ENCODE measurements at places on chromosomes 4 and X.

DNA sequence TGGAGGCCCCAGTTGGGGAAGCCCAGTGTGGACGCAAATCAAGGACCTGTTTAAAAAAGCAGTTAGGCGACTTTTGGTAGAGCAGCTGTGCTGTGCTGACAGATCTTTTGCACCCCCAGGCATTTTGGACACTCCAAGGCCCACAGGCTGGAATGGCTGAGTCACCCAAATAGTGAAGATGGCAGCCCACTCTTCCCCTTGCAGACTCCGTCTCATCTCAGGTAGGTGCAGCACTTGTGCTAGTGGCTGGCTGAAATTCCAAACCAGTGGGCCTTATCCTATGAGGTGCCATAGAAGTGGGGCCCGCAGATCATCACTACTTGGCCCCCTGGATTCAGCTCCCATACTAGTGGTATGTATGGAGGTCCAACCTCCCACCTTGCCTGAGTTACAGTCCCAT is 42.8 kb downstream of the CPXCR1 start:
- no peak for DNase-seq

DNA sequence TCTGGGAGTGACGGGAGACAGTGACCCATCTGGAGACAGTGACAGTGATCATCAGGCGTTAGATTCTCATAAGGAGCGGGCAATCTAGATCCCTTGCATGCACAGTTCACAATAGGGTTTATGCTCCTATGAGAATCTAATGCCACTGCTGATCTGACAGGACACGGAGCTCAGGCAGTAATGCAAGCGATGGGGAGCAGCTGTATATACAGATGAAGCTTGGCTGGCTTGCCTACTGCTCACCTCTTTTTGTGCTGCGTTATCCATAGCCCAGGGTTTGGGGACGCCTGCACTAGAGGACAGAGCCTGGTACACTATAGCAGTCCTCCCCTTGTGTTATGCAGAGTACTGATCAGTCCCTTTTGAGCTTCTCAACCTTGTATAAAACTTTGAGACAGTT is 23.5 kb downstream of the NFKB1 start:
- DNase-seq: no peak

GRCh38 chrX:768596-768995 is 138.0 kb downstream of the SHOX start:
- DNase-seq: no peak

DNA sequence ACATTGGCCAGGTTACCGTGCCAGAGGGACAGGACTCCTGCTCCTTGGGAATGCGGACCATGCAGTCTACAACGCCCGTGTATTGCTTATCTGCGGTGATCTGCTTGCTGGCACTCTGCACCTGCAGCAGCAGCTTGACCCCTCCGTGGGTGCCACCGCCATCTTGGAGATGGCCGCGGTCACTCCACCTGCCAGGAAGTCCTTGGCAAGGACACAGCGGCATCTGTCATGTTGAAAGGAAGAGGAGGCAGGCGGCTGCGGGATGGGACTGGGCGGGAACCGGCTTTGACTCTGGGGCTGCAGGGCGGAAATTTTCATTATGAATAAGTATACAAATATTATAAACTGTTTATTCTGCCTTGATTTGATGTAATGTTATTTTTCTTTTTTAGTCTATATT is 63.4 kb downstream of the F11 start:
- no peak for DNase-seq

- no peak for DNase-seq
Measured at GRCh38 chrX:77444075-77444474, 3.1 kb upstream of the FGF16 start.

DNA sequence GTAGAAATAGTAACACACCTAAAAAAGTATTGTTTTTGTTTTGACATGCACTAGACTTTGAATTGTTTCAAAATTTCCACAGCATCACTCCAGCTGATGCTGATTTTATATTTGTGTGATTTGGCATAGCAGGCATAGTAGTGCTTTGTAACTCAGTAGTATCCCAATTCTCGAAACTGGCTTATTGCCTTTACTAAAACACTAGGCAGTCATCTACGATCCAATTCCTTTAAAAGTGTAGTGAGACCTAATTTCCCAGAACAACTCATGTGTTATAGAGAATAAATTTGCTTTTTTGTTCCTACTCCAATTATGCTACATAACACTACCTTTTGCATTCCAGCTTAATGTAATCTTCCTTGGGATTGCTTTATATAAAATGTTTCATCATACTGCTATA is 797.7 kb downstream of the ADGRL3 start:
- no peak for DNase-seq

GRCh38 chr4:39719804-39720580 is 22.1 kb downstream of the UBE2K start:
- DNase-seq: no peak

- DNase-seq: no peak
Measured at GRCh38 chrX:35700121-35700520, 98.0 kb upstream of the MAGEB16 start.

DNA sequence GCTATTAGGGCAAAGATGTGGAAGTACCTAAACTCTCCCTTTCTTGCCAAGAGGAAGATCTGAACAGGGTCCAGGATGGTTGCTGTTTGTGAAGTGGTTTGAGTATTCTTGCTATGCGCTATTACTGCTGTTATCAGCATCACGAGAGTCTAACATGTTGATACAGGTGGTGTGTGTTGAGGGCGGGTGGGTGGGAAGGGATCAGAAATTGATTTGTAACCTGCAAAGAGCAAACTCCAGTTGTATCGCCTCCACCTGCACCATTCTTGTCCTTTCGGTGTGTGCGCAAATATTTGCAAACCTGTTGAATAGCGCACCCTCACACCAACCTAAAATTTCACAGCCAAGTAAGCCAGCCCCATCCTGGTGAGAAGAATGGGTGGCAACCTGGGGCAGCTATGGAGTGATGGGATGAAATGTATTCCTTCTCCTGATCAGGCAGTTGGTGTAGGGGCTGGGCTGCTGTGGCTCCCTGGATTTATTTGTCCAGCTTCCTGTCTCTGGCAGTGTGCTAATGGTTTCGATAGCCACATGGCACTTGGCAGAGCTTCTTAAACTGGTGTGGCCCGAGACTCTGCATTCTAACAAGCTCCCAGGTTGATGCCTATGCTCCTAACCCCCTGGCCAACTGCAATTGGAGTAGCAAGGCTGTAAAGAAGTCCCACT is 102.6 kb upstream of the SCML1 start:
- DNase-seq: no peak

- DNase-seq: no peak
Measured at GRCh38 chrX:122813876-122814275, 370.2 kb upstream of the GRIA3 start.

GRCh38 chr4:107862658-107863057 is 37.9 kb downstream of the SGMS2 start:
- DNase-seq: no peak

DNA sequence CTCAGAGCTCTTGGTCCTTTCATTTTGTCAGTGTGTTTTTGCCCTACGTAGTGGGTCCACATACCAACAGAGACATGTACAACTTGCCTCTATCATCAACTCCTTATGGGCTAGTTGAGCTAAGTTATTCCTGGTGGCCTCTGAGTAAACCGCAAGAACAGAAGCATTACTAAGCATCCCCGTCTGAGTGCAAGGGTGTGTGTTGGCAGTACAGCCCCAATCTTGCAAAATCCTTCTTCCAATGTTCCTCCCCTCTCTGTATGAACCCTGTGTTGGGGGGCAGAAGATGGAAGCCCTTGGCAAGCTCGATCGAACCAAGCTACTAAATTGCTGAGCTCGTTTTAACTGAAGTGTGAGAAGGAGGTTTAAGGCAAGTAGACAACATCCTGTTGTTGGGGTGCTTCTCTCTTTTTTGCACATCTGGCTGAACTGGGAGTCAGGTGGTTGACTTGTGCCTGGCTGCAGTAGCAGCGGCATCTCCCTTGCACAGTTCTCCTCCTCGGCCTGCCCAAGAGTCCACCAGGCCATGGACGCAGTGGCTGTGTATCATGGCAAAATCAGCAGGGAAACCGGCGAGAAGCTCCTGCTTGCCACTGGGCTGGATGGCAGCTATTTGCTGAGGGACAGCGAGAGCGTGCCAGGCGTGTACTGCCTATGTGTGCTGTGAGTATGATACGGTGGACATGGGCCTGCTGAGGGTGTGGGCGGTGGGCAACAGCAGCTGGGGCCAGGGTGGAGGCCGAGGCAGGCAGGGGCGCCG is at the start of gene SH2D1A:
Gene SH2D1A (plus strand): TSS at position 447 of the 760 bp plus-strand sequence. CDS start 80 bp downstream, at position 527.
- no peak for DNase-seq

- no peak for DNase-seq
Measured at GRCh38 chr4:113893546-113893945, 85.9 kb downstream of the ARSJ start.

GRCh38 chr4:53928825-53929224 is 135.6 kb downstream of the CHIC2 start:
- DNase-seq: no peak

DNA sequence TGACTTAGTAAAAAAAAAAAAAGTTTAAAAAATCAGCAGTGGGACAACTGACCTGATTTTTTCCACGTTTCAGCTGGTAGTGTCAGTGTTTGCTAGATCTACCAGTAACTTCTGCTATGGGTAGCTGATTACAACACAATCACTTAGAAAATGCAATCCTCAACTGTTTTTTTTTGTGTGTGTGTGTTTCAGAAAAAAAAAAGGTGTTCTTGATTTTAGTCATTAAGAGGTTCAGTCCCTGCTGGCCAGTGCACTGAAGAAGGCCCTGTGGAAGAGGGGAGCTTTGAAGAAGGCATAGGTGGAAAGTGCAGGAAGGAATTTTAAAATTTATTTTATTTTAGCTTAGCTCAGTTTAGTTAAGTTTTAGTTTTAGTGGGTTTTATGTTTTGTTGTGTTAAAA is 46.9 kb downstream of the SH2D1A start:
- no peak for DNase-seq

DNA sequence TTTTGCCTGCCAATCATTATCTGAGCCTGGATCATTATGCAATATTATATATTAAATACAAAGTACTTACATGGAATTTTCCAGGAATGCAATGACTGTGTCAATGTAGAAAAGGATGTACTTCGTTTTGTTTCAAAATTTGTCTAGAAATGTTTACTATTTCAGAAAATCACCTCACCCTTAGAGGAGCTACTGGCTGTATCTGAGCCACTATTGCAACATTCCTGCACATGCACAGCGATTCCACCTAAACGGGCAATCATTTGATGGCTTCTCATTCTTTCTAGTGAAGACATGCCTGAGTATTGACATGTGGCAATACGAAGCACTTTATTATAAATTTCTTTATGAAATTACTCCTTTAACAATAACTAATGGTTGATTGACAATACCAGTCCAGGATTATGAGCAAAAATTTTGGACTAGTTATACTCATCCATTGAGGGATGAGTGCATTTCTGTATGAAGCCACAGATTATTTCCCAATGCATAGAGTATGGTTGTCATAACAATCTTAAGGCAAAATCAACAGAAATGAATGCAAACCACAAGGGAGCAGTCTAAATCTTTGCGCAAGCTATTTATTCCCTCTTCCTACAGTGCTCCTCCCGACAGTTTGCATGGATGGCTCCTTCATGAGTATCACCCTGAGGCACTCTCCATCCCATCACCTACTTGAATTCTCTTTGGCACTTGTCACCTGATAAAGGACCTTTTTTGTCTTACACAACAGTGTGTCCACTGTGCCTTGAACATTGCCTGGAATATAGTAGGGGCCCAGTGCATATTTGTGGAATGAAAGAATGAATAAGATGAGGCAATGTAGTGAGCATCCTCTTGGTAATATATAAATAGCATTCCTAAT is 35.8 kb upstream of the MMAA start:
- DNase-seq: no peak

DNA sequence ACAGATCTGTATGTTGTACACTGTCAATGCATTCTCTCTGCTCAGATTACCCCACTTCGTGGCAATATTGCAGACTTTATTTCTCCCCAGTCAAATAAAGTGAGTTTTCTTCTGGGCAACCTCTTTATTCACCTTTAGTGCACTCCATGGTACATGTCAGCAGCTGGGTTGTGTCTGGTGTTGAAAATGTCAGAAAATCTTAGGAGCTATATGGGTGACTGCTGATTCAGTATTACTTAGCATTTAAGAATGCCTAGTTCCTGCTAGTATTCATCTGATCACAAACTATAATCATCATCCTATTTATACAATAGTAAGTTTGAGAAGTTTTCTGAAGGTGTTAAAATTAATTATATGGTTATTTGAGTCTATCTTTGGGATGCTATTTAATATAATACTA is 112.5 kb downstream of the CFAP299 start:
- DNase-seq: no peak

DNA sequence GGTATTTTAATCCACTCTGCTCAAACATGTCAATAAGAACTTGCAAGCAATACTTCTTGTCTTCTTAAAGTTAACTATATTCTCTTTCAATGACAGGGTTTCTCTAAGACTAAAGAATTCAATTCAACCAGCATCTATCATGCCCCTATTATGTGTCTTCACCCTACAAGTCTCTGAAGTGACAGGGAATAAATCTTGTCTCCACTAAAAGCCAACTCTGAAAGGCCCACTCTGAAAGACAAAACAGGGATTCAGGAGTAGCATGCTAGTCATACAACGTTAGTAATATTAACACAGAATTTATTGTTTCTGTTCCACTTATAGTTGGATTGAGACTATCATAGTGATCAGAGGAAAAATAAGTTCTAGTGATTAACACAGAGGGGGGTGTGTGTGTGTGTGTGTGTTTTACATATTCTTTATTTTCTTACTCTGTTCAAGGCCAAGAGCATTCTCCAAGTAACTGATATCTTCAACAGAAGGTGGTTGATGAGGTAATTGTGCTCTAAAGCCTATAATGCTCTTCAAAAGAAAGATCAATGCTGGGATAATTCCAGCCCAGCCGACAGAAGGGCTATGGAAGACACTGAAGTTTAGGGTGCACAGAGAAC is 122.4 kb upstream of the DCLK2 start:
- DNase-seq: no peak

GRCh38 chr4:153275380-153276276 is 68.9 kb upstream of the MND1 start:
- DNase-seq: no peak

- no peak for DNase-seq
Measured at GRCh38 chr4:112910109-112910736, 139.2 kb upstream of the ANK2 start.

DNA sequence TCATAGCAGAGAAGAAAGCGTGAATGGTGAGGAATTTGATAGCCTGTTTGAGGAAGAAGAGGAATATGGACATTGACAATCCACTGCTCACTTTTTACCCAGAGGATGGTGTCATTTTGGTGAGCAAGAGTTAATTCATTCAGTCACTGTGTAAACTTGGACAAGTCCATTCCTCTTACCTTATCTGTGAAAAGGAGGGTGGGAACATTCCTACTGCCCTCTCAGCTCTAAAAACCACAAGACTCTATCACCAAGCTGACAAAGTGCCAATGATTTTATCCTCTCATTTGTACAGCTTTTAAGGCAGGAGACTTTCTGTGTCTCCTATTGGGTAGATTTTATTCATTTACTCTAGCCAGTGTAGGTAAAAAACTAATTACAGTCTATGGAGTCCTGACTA is 103.8 kb downstream of the LUZP4 start:
- no peak for DNase-seq

GRCh38 chr4:42398171-42398870 is 1.0 kb downstream of the SHISA3 start:
- DNase-seq: no peak

GRCh38 chrX:66012094-66012534 is 27.8 kb downstream of the VSIG4 start:
- DNase-seq: no peak

- no peak for DNase-seq
Measured at GRCh38 chr4:109334129-109335105, 32.0 kb upstream of the COL25A1 start.

- no peak for DNase-seq
Measured at GRCh38 chrX:49226946-49227345, 6.2 kb downstream of the CACNA1F start.

All from activated T-helper 1 cell treated with Interleukin-2 at 50 U/mL for 16 hours (primary cell).